Fibroblast of skin of right quadriceps (primary cell): ENCODE measurements at places on chromosomes 4 and X.

GRCh38 chr4:119794681-119795080 lies 166.1 kb upstream of the PDE5A start:
- no peak for DNase-seq

DNA sequence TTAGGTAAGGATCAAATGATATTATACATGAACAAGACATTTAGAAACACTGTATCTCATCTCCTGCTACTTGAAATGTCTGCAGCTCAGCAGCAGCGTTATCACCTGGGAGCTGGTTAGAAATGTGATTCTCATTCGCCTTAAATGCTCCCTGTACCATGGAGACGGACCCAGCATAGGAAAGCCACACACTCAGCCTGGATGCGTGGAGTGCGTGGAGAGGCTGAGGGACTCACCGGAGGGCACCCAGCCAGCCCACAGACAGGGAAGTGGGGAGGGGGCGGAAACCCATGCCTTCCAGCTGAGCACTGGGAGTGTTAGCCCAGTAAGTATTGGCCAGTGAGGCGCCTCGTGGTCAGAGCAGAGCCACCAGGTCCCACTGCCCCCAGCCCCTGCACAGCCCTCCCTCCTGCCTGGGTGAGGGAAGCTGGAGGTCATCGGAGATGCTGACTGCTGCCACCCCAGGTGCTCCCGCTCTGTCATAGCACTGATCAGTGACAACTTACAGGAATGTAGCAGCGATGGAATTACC lies 15.2 kb downstream of the SUPT20HL1 start:
- DNase-seq, result no peak

- peak; percentile 63 for DNase-seq
Measured at GRCh38 chrX:153494541-153495361, at the start of gene BGN. TSS of gene BGN (plus strand) at chrX:153494980. CDS start at chrX:153504632, 9,652 bp downstream.

DNA sequence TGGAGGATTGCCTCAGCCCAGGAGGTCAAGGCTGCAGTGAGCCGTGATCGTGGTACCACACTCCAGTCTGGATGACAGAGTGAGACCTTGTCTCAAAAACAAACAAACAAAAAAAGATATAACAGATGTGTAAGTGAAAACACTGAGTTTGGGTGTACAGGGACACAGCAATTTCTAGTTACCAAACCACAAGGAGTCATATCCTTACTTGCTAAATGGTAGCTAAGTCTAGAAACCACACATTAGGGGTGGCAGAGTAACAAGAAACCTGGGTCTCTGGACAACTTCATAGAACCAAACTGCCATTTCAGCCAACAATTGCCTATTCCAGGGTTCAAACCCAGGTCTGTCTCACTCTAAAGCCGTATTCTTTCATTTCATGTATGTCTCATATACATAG lies 20.8 kb downstream of the PPEF2 start:
- DNase-seq, result no peak

DNA sequence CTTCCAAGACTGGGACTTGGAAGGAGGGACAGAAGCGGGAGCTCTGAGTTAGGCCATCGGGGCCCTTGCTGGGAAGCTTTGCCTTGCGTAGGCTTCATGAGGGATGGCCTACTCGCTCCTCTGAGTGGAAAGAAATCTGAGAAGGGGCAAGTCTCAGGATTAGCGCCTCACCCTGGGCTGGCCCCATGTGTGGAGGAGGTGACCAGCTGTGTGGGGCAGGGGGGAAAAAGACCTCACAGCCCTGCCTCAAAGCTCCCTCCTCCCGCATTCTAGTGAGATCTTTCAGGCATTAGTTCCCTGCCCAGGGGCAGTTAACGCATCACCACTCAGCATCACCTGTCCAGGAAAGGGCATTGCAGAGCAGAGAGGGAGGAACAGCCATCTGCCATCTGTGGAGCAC lies 156.1 kb downstream of the ENPP6 start:
- DNase-seq, result no peak
